ENCODE measurements at places on chromosomes 1 and 21. TPM values are rescaled to one million over a fixed set of nuclear protein-coding genes. Genes with fewer than 3 reads are reported as not detected.

DNA sequence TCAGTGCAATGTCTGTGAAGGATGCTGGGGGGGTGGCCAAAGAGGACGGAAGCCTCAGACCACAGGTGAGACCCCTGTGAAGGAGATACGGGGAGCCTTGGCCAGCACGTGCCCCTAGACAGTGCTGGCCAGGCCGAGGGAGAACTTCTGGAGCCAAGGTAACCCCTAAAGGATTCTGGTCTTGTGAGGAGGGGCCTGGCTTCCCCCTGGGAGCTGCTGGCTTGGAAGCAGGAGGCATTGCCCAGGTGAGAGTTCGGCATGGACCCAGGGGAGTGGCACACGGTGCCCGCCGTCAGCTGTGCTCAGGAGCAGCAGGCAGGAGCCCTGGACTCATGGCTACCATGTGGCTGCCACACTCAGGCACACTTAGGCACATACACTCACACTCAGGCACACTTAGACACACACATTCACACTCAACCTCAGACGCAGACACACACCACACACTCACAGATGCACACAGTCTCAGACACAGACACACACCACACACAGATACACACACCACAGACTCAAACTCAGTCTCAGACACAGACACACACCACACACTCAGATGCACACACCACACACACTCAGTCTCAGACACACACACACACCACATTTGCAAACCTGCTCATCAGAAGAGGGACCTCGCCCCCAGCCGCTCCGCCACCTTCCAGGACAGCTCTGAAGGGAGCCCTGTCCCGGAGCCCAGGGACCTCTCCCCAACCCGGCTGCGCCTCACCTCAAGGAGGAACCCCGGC, 1.1 kb upstream of the COL6A2 start:
- H3K4me1 ChIP-seq, result peaks cover 24% of the 10 kb centered on the region
- H3K4me3 ChIP-seq, result peak overlapping the region; percentile 85
- DNase-seq, result peak; percentile 6
- peak overlapping the region; percentile 99 for H3K27ac ChIP-seq
- no peaks in the 10 kb centered on the region for H3K27me3 ChIP-seq

The MYOG gene
- total RNA-seq, result not detected

GRCh38 chr1:156051011-156051725, 2.4 kb downstream of the UBQLN4 start:
- no peak overlapping the region for H3K27ac ChIP-seq
- no peak for DNase-seq

DNA sequence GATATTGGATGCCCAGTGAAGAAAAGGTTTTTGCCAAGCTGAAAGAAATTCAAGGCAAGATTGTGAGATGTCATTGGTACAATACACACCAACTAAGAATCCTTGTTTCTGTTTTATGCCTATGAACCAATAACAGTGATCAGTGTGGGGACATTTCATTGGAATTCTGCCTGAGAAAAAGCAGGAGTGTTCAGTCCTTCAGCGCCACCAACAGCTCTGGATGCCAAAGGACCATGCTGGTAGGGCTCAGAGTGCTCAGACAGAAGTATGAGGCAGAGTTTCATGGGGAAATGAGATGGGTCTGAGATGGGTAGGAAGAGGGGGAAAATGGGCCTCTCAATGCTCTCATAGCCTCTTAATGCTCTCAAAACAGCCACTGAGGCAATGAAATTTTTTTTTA, 56.5 kb downstream of the GABPA start:
- no peaks in the 10 kb centered on the region for H3K36me3 ChIP-seq
- no peaks in the 10 kb centered on the region for H3K4me1 ChIP-seq
- DNase-seq, result no peak
- no peak overlapping the region for H3K27ac ChIP-seq
- H3K27me3 ChIP-seq, result no peaks in the 10 kb centered on the region
- no peak overlapping the region for H3K4me3 ChIP-seq

The TMEM82 gene
- not detected for total RNA-seq

DNA sequence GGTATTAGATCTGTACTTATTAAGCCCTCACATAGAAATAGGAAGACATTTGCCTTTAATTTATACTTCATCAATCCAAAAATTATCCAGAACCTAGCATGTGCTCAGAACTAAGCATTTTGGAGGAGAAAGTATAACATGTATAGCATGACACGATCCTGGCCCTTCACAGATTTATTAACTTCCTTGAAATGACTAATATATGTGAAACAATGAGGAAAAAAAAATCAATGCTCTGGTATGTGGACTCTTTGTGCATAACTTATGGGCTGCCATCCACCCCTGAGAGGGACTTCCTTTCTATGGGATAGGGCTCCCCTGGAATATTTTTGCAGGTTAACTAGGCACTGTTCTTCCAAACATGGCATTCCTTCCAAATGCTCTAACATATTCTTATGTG, 36.6 kb downstream of the CCDC185 start:
- H3K4me3 ChIP-seq, result no peak overlapping the region
- peak overlapping the region; percentile 60 for H3K27ac ChIP-seq
- no peak for DNase-seq
- no peaks in the 10 kb centered on the region for H3K27me3 ChIP-seq
- H3K36me3 ChIP-seq, result no peaks in the 10 kb centered on the region

The INSRR gene
- 2.9 TPM for total RNA-seq

DNA sequence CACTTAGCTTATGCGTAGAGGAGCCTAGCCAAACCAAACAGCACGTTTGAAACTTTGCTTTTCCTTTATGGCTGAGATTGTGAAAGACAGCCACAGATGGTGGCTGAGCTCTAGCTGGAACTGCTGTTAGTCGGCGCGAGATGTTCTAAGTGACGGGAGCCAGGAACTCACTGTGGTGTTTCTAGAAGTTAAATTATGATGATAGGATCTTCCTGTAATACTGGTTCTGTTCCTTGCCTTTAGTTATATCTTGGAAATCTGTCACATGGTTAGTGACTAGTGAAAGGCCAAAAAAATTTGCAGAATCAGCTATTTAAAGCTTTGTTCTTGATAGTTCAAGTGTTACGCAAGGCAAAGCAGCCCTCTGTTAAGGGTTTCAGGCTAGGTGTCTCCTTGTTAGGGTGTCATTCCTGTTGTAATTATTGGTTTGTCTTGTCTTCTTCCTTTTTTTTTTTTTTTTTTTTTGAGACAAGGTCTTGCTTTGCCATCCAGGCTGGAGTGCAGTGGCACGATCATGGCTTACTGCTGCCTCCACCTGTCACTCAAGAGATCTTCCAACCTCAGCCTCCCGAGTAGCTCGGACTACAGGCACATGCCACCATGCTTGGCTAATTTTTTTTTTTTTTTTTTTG, 22.6 kb downstream of the AK4 start:
- peak overlapping the region; percentile 26 for H3K4me3 ChIP-seq
- no peak for DNase-seq
- peak overlapping the region; percentile 58 for H3K27ac ChIP-seq
- H3K36me3 ChIP-seq, result no peaks in the 10 kb centered on the region

GRCh38 chr1:108732398-108732797, 14.1 kb upstream of the STXBP3 start:
- no peaks in the 10 kb centered on the region for H3K27me3 ChIP-seq
- H3K4me1 ChIP-seq, result no peaks in the 10 kb centered on the region
- no peak overlapping the region for H3K4me3 ChIP-seq
- H3K36me3 ChIP-seq, result no peaks in the 10 kb centered on the region

- no peak for DNase-seq
- no peak overlapping the region for H3K4me3 ChIP-seq
- no peaks in the 10 kb centered on the region for H3K36me3 ChIP-seq
- H3K4me1 ChIP-seq, result no peaks in the 10 kb centered on the region
These were observed 19.4 kb upstream of the EPHB2 start for GRCh38 chr1:22691031-22691753.

The C8B gene
- total RNA-seq, result 347 TPM

The C1orf105 gene
- not detected for total RNA-seq

DNA sequence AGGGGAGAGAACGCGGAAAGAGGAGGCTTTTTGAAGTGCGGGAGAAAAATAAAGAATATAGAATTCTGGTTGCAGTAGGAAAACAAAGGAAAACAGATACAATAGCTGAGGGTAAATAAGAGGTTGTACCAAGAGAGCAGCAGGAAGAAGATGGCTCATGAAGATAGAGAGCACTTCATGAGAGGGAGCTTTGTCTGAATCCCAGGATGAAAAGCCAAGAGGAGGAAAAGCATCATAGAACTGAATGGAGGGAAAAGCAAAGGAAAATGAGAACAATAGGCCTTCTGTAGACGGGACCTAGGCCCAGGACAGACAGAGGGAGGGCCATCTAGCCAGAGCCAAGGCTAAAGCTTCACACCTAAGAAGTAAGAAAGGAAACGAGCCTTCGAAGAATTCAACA, 49.5 kb downstream of the ATP6V1G3 start:
- H3K27me3 ChIP-seq, result no peaks in the 10 kb centered on the region
- H3K4me1 ChIP-seq, result no peaks in the 10 kb centered on the region
- DNase-seq, result no peak
- no peak overlapping the region for H3K27ac ChIP-seq
- H3K36me3 ChIP-seq, result no peaks in the 10 kb centered on the region

DNA sequence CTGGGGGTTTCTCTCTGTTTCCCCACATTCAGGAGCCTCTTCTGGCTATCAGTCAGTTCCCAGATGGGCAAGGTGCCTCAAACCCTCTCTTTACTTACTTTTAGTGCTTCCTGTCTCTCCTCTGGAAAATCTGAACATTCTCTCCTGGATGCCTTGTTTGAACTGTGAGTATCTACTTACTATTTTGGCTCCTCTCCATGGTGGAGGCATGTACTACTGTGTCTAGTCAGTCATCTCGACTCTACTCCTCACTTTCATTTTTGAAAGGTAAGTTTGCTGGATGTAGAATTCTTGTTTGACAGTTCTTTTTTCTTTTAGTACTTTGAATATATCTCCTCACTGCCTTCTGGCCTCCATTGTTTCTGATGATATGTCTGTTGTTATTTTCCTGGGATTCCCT, 70.9 kb upstream of the FAM78B start:
- no peaks in the 10 kb centered on the region for H3K36me3 ChIP-seq
- DNase-seq, result no peak
- H3K27me3 ChIP-seq, result no peaks in the 10 kb centered on the region
- H3K4me3 ChIP-seq, result no peak overlapping the region
- H3K27ac ChIP-seq, result no peak overlapping the region

The FAM151A gene
- not detected for total RNA-seq

The HNRNPCL2 gene
- total RNA-seq, result not detected

The RIPK4 gene
- total RNA-seq, result 6.4 TPM

DNA sequence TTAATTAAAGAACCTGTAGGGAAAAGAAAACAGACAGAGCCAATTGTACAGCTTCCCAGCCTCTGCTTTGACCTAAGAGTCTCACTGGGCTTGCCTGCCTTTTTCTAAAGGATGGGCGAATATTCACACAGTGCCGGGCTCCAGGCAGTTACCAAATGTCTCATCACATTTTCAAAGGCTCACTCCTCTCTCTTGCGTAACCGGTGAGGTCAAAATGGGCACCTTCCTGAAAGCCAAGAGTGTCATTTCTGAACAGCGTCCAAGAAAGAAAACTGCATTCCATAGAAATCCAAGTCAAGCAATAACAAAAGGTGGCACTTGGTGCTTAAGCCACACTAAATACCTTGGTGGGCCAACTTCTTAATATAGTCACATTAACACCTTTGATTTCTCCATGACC, 710 bp upstream of the PALMD start:
- no peaks in the 10 kb centered on the region for H3K36me3 ChIP-seq
- H3K4me3 ChIP-seq, result no peak overlapping the region
- no peaks in the 10 kb centered on the region for H3K27me3 ChIP-seq
- no peak for DNase-seq
- H3K27ac ChIP-seq, result peak overlapping the region; percentile 49

DNA sequence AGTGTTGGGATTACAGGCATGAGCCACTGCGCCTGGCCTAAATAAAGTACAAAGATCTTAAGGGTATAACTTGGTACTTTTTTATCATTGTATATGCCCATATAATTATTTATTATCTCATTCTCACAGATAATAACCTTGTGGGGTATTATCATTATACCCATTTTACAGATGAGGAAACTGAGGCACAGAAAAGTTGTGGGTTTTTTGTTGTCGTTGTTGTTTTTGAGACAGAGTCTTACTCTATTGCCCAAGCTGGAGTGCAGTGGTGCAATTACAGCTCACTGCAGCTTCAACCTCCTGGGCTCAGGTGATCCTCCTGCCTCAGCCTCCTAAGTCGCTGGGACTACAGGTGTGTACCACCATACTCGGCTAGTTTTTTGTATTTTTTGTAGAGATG, 4.1 kb downstream of the CGN start:
- no peak overlapping the region for H3K27ac ChIP-seq
- no peaks in the 10 kb centered on the region for H3K36me3 ChIP-seq
- DNase-seq, result no peak
- no peaks in the 10 kb centered on the region for H3K27me3 ChIP-seq
- H3K4me1 ChIP-seq, result peaks cover 13% of the 10 kb centered on the region
- no peak overlapping the region for H3K4me3 ChIP-seq

GRCh38 chr1:179971563-179972496, 17.2 kb downstream of the CEP350 start:
- no peak for DNase-seq
- no peak overlapping the region for H3K27ac ChIP-seq
- H3K27me3 ChIP-seq, result no peaks in the 10 kb centered on the region
- H3K36me3 ChIP-seq, result no peaks in the 10 kb centered on the region
- peaks cover 9% of the 10 kb centered on the region for H3K4me1 ChIP-seq

The SYCP1 gene
- not detected for total RNA-seq

The GBP6 gene
- total RNA-seq, result not detected

- H3K4me3 ChIP-seq, result no peak overlapping the region
- no peak overlapping the region for H3K27ac ChIP-seq
- no peak for DNase-seq
- no peaks in the 10 kb centered on the region for H3K27me3 ChIP-seq
These were observed 60.7 kb downstream of the HSF2BP start for GRCh38 chr21:43598416-43599120.

The HTR1D gene
- not detected for total RNA-seq

DNA sequence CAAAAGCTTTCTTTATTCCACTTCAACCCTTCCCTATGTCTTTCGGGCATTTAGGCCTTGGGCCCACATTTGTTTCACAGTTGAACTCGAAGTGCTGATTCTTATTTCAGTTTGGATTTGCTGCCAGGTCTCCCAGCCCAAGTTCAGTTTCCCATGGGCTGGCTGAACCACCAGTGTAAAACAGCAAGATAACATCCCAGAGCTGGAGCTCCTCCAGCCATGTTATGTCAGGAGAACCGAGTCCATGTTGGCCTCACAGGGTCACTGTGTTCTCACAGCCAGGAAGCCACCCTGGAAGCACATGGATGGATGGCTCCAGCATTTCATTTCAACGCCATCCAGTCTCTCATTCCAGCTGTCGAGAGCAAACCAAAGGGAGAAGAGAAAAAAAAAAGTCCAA, 45.2 kb upstream of the RXRG start:
- H3K36me3 ChIP-seq, result no peaks in the 10 kb centered on the region
- H3K4me1 ChIP-seq, result no peaks in the 10 kb centered on the region
- H3K4me3 ChIP-seq, result no peak overlapping the region
- no peaks in the 10 kb centered on the region for H3K27me3 ChIP-seq

GRCh38 chr1:157487096-157487495, 65.2 kb downstream of the FCRL5 start:
- no peaks in the 10 kb centered on the region for H3K4me1 ChIP-seq
- H3K27ac ChIP-seq, result no peak overlapping the region
- H3K36me3 ChIP-seq, result no peaks in the 10 kb centered on the region
- H3K4me3 ChIP-seq, result no peak overlapping the region
- no peak for DNase-seq
- H3K27me3 ChIP-seq, result no peaks in the 10 kb centered on the region
